ENCODE measurements at places on chromosomes 13 and 19.

GRCh38 chr19:14517446-14517839 is 754 bp downstream of the DNAJB1 start:
- DNase-seq = no peak

DNA sequence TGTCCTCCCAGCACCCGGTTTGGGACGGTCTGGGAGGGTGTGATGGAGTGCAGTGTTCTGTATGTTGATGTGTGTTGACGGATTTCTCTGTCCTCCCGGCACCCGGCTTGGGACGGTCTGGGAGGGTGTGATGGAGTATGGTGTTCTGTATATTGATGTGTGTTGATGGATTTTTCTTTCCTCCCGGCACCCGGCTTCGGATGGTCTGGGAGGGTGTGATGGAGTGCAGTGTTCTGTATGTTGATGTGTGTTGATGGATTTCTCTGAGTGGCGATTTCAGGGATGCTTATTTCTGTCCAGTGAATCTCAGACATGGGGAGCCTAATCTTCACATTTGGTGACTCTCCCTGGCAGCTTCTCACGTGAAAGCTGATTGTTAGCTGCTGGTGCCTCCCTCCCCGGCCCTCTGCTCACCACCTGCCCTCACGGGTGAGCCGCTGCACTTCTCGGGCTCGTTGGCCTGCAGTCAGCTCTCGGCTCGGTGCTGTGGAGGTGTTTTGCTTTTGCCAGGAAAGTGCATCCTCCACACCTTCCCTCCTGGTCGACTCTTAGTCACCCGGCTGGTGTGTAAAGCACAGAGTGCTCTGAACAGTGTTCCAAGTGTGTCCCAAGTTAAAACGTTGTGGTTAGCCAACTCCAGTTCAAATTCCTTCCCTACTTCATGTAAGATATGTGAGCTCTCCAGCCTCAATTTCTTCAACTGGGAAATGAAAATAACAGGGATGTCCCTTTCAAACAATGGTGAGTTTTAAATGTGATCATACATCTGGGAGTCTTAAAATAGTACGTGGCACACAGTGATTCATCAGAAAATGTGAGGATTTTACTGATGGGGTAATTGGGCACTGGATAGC is 54.6 kb downstream of the ATP11A start:
- DNase-seq = no peak

GRCh38 chr19:38932425-38933179 is 1.9 kb downstream of the MRPS12 start:
- DNase-seq = peak; percentile 34

- DNase-seq = no peak
Observed at GRCh38 chr13:68851026-68851425, 1256.6 kb upstream of the ATXN8OS start.

All from activated naive CD4-positive, alpha-beta T cell treated with Interleukin-2 at 50 U/mL for 16 hours (primary cell).